ENCODE measurements at places on chromosomes 6 and 20.

DNA sequence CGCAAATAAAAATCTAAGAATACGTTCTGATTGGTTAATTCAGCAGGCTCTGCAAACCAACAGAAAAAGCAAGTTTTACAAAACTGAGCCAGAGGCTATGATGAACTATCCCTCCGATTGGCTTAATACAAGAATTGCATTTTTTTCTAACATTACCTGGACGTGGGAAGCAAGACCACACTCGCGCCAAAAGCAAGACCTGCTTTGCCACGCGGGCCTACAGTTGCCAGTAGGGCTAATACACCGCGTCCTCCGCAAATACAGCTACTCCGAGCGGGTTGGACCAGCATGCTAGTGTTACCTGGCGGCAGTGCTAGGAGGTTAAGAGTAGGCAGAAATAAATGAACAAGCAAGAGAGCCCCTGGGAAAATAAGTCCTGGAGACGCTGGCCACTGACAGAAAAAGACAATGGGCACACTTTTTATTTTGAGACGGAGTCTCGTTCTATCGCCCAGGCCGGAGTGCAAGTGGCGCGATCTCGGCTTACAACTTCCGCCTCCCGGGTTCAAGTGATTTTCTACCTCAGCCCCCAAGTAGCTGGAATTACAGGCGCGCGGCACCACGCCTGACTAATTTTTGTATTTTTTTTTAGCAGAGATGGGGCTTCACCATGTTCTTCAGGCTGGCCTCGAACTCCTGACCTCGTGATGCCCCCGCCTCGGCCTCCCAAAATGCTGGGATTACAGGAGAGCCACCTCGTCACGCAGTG, 131.9 kb upstream of the BTN3A2 start:
- DNase-seq, result no peak

GRCh38 chr20:9220874-9221547, 152.1 kb downstream of the PLCB4 start:
- DNase-seq, result no peak

DNA sequence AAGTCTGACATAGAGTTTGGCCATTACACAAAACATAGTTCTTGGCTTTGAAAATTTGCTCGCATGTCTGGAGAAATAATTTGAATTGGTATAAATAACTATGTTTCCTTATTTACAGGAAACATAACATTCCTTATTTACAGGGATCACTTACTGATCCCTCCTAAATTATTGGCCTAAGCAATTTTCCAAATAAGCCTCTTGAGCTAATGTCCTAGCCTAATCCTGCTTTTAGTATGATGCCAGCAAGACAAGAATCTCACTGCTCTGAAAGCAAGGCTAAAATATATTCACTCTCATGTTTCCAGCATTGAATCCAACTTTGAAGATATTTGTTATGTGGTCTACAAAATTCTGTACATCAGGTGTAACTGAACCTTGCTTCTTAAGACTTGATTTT, 4.1 kb upstream of the TBC1D32 start:
- DNase-seq, result no peak

GRCh38 chr6:11718463-11718862, 60.1 kb downstream of the ADTRP start:
- no peak for DNase-seq

GRCh38 chr6:32954986-32955802, 2.3 kb upstream of the HLA-DMA start:
- DNase-seq, result no peak

GRCh38 chr6:118725944-118726343, 74.6 kb upstream of the CEP85L start:
- peak; percentile 43 for DNase-seq

DNA sequence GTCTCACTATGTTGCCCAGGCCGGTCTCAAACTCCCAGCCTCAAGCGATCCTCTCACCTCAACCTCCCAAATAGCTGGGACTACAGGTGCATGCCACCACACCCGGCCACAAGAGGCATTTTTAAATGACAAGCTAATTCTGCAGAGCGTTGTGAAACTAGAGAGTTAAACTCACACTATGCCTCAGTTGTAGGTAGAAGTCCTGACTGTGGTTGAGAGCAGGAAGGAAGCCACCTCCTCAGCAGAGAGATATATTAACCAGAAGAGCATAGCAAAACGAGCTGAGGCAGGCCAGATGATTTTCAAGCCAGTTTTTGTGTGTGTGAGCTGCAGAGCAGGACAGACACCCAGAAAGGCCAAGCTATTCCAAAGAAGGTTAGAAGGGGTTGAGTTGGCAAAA, 150.3 kb downstream of the MBOAT1 start:
- no peak for DNase-seq

- DNase-seq, result no peak
Observed at GRCh38 chr6:141598487-141598886, 534.2 kb upstream of the GJE1 start.

All from stimulated activated CD8-positive, alpha-beta memory T cell treated with anti-CD3 and anti-CD28 coated beads, Interleukin-7, amount 100 ng/mL, for 1 hour (primary cell).